Fibroblast of the conjunctiva (primary cell): ENCODE measurements at places on chromosomes 7 and 10.

- no peak for DNase-seq
Observed at GRCh38 chr7:132562690-132563089, 13.6 kb downstream of the PLXNA4 start.

GRCh38 chr10:4361581-4361980 is 464.4 kb upstream of the AKR1E2 start:
- DNase-seq = no peak

DNA sequence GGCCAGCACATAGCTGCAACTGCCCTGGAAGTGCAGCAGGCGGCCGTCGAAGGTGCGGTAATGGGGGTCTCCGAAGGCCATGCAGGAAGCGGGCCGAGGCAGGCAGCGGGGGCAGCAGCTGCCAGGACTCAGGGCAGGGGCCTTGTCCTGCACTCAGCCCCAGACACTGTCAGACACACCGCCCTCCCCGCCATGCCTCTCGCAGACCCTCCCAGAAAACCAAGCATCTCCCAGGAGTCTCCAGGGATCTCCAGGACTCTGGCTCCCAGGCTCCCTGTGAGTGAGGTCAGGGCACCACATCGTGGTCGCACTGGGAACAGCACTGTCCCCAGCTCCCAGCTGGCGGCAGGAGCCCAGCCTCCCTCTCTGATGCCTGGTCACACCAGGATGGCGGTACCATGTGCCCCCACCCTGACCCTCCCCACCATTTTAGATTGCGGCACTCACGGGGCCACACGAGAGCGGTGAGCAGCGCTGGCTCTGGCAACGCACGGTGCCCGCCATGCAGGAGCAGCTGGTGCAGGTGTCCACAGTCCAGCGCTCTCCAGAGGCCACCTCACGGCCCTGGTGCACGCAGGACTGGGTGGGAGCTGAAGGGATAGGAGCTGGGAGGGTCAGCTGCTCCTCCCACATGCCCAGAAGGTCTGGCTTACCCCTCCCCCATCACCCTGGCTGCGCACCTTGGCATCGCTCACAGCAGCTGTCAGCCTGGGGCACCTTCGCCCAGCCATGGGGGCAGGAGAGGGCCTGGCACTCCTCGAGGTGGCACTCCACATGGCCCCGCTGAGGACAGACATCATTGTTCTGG is 17.5 kb downstream of the ATP6V1F start:
- DNase-seq = no peak

- DNase-seq = peak; percentile 4
Observed at GRCh38 chr7:107277331-107277730, 108.5 kb downstream of the HBP1 start.

DNA sequence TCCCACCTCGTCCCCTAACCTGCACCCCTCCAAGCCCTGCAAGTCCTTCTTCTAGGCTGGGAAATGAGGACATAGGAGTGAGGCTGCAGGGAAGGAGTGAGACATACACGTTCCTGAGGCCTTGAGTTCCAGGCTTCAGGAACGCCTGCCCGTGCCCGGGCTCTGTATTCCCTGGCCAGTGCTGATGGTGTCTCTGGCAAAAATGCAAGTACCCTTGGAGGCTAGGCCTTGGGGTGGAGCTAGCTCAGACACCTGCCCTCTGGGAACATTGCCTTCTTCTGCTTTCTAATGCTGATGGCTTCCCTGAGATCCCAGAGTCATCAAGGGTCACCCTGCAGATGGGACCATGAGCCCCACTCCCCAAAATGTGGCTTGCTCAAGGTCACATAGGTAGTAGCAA is 76.0 kb downstream of the GRK5 start:
- DNase-seq = no peak

- no peak for DNase-seq
Observed at GRCh38 chr7:41238851-41239331, 464.0 kb downstream of the INHBA start.

GRCh38 chr7:31763548-31763947 is 76.5 kb downstream of the PPP1R17 start:
- no peak for DNase-seq

DNA sequence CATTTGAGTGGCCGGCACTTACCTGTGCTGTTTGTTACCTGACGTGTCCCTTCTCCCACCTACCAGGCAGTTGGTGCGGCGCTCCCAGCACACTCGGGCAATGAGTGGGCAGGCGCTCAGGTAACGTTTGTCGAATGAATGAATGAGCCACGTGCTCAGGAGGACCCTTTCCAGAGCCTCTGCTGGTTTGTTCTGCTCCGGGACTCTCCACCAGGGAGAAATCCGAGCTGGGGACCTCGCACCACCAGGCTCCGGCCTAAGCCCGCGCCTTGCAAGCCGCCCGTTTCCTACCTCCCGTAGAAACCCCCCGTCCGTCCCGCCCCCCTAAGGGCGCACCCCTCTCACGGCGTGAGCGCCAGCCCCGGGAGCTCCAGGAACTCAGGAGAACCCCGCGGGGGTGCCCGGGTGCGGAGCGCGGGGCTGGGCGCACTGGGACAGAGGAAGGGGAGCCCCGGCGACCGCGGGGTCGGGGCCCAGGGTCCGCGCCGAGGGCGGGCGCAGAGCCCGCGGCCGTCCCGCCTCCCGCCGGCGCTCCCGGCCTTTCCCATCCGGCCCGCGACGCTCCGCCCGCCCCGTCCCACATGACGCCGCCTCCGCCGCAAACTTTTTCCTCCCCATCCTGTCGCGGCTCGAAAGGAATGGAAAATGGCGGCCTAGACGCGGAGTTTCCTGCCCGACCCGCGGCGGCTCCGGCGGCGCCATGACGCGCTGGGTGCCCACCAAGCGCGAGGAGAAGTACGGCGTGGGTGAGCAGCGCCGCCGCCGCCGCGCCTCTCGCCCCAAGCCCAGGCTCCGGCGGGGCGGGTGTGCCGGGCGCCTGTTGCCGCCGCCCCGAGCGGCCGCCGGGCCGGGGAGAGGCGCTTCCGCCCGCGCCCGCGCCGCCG is at the start of gene DOCK1:
Gene DOCK1, plus strand, starts transcription at position 611 of the 884 bp plus-strand sequence. Its CDS starts 90 bp downstream, at position 701.
- peak; percentile 18 for DNase-seq

- DNase-seq = no peak
Observed at GRCh38 chr10:79329529-79329928, 17.7 kb upstream of the PPIF start.

DNA sequence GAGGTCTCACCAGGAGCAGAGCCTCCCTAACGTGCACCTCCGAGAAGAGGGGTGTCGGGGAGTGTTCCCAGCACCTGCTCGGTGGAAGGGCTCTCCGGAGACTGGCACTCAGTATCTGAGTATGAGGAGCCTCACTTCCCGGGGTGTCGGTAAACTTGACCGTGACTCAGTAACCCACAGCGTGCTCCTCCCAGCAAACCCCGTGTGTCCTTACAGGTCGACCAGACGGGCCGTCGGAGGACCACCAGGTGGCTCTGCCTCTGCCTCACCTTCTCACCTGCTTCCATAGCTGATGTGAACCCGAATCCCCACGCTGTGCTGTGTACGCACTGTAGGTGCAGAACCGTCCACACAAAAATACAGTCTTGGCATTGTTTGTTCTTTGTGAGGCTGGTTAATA is 29.0 kb upstream of the KNDC1 start:
- no peak for DNase-seq

- DNase-seq = peak; percentile 4
Observed at GRCh38 chr7:19327018-19327417, 181.8 kb upstream of the FERD3L start.

GRCh38 chr7:16934722-16935340 is 53.0 kb upstream of the AGR3 start:
- no peak for DNase-seq

GRCh38 chr7:71019706-71020105 is 112.2 kb upstream of the GALNT17 start:
- DNase-seq = no peak

DNA sequence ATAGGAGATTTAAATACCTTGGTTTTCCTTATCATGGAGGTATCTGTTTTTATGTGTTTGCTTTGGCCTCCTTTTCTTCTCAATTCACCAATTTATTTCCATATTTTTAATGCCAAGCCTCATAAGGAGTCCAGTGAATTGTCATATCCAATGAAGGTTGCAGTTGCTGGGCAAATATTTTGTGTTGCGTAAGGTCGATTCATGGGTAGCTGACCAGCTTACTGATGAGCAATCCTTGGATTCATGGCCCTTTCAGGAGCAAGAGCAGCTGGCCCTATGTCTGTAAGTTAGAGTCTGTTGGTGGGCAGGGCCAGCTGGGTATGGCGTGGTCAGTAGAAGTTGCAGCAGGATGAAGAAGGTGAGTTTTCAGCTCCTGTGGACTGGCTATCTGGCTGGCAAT is 182.9 kb downstream of the PFKFB3 start:
- DNase-seq = no peak

- no peak for DNase-seq
Observed at GRCh38 chr7:115054478-115055065, 132.7 kb downstream of the MDFIC start.

DNA sequence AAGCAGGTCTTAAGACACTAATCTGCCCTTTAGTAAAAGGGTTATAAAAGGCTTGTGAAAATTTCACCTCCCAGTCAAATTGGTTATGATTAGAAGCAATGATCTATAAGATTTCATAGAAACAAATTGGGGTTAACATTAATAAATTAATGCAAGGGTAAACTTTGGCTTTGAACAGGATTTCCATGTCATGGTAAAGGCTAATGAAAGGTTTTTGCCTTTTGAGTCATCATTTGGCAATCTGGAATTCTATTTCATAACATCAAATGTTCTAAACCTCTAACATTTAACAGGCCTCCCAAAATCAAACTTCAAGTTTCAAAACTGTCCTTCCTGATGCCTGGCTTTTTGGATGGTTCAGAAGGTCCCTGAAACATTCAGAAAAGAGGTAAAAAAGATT is 62.4 kb downstream of the COA1 start:
- no peak for DNase-seq

DNA sequence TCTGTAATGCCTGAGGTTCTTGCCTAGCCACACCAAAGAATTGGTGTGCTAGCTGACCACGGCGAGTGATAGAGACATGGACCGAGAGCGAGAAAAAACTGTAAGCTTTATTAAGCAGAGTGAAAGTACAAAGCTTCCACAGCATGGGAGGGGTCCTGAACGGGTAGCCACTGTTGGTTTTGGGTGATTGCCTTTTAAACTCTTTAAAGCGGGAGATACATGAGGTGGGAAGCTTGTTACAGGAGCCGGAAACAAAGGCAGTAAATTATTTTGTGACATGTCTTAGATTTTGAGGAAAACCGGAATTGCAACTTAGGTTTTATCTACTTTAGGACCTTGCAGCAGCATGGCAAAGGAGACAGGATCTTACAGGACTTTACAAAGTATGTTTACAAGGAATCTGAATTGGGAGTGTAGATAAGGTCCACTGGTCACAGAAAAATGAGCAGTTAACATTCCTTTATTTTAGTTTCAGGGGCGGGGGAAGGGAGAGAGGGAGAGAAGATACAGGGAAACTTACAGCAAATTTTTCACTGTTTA is 252.7 kb upstream of the MBL2 start:
- DNase-seq = no peak

DNA sequence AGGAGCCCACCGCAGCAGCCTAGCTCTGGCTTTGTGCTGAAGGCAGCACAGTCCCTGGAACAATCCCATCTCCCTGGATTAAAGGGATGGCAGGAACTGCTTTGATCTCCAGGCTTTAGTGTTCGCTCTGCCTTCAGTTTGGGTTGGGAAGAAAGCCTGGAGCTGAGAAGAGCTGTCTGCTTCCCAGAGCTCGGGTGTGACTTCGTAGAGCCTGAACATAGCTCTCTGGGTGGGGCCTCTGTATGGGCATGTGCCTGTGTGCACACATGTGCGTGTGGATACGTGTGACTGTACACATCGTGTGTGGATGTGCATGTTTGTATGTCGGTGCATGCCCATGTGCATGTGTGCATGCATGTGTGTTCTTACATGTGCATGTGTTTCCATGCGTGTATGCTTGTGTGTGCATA is 8.7 kb downstream of the ADCY1 start:
- DNase-seq = no peak

DNA sequence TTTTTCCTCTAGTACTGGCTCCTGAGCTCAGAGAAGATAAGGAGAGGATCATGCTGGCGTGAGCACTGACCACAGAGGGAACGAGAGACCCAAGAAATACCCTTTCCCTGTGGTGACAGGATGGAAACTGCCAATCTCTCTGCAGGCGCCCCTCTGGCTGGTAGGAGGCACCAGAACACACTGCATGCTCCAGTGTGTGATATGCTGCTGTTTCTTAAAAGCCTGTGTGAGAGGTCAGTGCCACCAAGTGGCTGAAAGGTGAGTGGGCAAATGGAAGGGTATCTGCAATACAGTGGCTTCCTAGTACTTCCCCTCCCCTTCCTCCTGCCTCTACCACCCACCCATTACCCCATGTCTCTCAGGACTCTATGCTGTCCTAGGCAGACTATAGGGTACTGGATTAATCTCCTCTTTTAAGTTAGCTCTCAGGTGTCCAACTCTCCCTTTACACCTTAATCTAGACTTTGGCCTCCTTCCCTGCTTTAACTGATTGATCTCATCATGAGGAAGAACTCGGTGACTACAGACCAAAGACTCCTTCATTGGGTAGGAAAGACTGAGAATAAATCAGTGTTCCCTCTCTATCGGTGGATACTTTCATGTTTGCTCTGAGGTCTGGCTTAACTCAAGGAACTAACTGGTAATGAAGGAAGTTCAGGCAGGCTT is 283.6 kb downstream of the ADRA2A start:
- no peak for DNase-seq

- DNase-seq = no peak
Observed at GRCh38 chr10:77333610-77334340, 303.8 kb downstream of the KCNMA1 start.

DNA sequence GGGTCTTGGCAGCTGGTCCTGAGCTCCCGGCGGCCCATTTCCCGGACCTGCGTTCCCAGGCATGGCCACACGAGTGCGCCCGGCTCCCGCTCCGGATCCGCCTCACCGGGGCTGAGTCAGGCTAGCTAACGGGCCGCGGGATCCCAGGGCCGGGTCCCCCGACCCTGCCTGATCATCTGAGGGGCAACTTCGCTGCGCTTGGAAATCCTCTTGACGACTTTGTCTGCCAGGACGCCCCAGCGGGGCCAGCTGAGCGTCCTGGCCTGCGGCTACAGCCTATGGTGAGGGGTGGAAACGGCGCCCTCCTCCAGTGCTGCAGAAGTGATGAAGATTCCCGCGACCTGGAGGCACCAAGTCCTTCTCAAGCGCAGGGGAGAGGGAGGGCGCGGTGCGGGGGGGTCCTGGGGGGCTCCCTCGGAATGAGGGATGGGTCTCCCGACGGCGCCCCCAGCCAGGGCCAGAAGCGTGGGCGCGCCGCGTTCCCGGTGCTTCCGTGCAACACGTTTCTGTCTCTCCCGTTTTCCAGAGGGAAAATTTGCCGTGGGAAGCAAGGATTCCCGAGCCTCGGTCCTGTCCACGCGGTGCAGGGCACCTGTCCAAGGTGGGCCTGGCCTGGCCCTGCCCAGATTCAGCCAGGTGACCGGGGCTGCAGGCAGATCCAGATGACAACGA is 212.4 kb downstream of the CCSER2 start:
- peak; percentile 16 for DNase-seq

GRCh38 chr7:107874605-107875446 is 16.2 kb upstream of the DLD start:
- peak; percentile 36 for DNase-seq

DNA sequence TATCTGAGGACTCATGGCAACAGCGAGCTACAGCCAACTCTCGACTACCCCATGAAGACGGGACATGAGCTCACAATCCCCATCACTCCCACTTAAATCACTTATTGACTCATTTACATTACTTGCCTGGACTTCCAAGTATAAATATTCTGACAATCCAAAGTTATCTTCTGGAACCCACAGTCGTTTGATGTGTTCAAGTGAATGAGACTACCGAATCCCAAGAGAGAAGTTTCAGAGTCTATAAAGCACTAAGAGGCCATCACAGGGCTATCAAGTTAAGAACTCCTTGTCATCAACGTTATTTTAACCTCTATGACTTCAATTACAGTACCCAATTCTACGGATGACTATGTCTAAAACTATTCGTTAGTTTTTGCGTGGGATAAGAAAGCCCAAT is 11.5 kb upstream of the ANAPC16 start:
- no peak for DNase-seq
